ENCODE measurements at places on chromosomes 12 and 14.

- DNase-seq = no peak
Measured at GRCh38 chr12:130920723-130921381, 32.9 kb upstream of the ADGRD1 start.

DNA sequence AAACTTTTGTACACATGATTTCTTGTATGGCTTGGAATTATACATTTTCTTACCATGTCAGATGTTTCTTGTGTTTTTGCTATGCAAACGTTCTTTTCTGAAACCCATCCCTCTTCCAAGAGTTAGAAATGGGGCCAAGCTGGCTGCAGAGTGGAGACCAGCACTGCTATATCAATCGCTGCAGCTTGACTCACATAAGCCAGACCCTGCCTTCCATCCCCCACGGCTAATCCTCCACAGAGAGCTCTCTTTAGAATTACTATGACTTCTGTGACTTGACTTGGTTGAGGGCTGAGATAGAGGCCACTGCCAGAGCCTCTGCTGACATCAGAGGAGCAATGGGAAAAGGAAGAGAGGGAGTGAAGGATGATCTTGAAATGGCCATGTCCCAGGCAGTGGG, 147.9 kb downstream of the DACT1 start:
- no peak for DNase-seq

GRCh38 chr14:24965934-24966578, 83.9 kb downstream of the STXBP6 start:
- no peak for DNase-seq

DNA sequence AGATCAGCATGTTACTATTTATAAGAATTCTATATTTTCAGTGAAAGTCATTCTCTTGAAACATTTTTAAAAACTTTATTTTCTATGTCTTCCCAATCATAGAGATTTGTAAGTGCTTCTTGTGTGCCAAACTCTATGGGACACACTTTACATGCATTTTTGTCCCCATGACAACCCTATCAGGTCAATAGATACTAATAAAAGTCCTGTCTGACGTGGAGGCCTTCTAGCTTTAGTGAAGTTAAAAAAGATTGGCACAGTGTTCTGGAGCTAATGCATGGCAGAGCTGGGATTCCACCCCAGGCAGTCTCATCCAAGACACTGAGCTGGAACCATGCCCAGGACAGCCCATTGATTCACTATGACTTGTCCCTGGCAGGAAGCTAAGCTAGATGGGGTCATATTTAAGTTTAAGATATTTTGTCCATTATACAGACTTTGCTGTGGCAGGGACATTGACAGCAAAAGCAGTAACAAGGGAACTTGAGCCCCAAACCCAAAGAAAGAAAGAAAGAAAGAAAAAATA, 28.1 kb downstream of the TTC6 start:
- DNase-seq = no peak

GRCh38 chr12:31715283-31715825, 13.5 kb downstream of the AMN1 start:
- DNase-seq = no peak

- DNase-seq = no peak
Measured at GRCh38 chr12:53198486-53199110, 8.5 kb downstream of the ITGB7 start.

DNA sequence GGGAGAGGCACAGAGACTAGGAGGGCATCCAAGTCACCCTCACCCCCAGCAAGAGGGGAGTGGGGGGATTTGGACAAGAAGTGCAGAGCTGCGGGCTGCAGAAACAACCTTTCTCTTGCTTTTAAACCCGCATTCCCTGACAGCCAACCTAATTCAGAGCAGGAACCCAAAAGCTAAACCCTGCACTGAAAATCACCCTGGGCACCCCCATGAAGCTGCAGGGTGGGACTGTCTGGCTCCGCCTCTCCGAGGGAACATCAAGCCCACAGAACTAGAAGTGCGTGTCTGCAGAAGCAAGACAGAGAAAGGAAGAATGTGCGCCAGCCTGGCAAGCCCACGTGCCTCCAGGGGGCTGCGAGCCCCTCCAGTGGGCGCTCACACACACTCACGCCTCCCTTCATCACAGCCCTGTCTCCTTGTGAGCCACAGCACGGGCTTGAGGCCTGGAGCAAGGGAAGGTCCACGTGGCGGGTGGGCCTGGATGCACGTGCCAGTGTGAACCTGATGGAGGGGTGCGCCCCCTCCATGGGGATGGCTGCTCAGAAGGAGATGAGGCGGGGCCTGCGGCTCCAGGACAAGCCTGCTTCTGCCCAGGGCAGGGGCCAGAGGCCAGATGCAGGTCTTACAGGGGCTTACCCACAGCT, 27.8 kb upstream of the PNMA1 start:
- no peak for DNase-seq

DNA sequence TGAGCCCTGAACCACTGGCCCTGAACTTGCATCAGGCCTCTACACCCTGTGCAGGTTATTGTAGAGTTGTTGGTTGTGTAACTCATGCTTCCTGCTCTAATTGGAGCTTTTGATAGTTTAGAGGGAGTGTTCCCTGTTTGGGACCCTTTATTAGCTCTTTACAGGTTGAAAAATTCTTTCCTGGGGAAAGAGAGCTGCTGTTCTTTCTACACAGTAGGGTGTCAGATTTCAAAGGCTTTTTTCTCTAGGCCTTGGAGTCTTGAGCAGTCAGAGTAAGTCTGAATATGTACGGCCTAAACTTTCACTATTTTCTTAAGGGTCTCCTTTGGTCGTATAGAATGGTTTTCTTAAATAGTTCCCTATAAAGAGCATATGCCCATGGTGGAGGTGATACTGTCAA, 60.8 kb upstream of the NEDD1 start:
- no peak for DNase-seq

GRCh38 chr12:90250766-90251165, 542.1 kb upstream of the ATP2B1 start:
- no peak for DNase-seq

- no peak for DNase-seq
Measured at GRCh38 chr14:50230401-50230700, 1.0 kb downstream of the SOS2 start.

GRCh38 chr14:22878271-22879246, 4.5 kb upstream of the REM2 start:
- DNase-seq = no peak

DNA sequence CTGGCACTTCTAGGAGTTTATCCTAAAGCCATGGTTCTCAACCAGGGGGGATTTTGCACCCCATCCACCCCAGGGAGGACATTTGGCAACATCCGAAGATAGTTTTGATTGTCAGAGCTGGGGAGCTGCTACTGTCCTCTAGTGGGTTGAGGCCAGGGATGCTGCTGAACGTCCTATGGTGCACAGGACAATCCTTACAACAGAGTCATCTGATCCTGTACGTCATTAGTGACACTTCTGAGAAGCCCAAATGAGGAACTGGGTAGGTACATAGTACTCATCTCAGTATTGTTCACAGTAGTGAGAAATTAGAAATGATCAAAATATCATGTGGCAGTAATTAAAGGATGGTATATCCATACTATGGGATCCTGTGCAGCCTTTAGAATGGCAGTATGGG, 185.1 kb downstream of the CHST11 start:
- no peak for DNase-seq

DNA sequence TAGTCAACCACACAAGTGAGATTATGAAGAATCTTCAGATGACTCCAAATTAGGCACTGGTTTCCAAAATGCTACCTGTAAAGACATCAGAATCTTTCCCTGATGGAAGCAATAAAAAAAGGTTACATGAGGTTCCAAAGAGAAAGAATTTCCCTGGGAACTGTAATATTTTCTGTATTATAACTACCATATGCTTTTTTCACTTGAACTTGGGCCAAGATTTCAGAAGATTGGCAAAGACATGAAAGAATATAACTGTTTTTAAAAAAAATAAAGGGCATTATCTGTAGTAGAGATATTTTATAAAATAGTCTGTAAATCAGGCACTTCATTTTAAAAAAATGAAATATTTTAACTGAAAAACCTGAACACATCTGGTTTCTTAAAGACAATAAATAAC, 12.9 kb downstream of the HECTD1 start:
- no peak for DNase-seq

GRCh38 chr14:95286645-95287044, 33.1 kb downstream of the CLMN start:
- DNase-seq = no peak

- no peak for DNase-seq
Measured at GRCh38 chr14:77947372-77947771, 147.5 kb downstream of the ADCK1 start.

- no peak for DNase-seq
Measured at GRCh38 chr14:68682166-68683103, 110.4 kb downstream of the ZFP36L1 start.
